WTC11 (cell line): ENCODE measurements at places on chromosomes 1 and 21.

GRCh38 chr1:173249349-173249748 lies 42.2 kb upstream of the TNFSF4 start:
- DNase-seq, result no peak

DNA sequence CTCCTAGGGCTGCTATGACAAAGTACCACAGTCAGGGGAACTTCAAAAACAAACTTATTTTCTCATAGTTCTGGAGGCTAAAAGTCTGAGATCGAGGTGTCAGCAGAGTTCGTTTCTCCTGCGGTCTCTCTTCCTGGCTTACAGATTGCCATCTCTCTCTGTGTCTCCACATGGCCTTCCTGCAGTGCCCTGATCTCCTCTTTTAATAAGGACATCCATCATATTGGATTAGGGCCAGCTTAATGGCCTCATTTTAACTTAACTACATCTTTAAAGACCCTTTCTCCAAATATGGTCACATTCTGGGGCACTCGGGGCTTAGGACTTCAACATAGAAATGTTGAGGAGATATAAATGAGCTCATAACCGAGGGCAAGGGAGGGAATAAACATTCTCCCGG lies 12.2 kb downstream of the C1orf74 start:
- no peak for DNase-seq

DNA sequence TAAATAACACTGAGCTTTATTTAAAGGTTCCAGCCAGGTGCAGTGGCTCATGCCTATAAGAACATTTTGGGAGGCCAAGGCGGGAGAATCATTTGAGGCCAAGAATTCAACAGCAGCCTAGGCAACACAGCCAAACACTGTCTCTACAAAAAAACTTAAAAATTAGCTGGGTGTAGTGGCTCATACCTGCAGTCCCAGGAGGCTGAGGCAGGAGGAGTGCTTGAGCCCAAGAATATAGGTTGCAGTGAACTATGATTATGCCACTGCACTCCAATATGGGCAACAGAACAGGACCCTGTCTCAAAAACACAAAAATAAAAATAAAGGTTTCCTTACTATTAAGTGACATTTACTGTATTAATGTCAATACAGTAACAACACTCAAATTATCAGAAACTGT lies 2.1 kb downstream of the TAF12 start:
- DNase-seq, result no peak

GRCh38 chr1:52518962-52519361 lies 33.9 kb downstream of the TUT4 start:
- no peak for DNase-seq

GRCh38 chr1:109500941-109501381 lies 7.1 kb downstream of the CYB561D1 start:
- DNase-seq, result no peak

- DNase-seq, result no peak
Measured at GRCh38 chr1:90273241-90273774, 278.4 kb downstream of the ZNF326 start.

DNA sequence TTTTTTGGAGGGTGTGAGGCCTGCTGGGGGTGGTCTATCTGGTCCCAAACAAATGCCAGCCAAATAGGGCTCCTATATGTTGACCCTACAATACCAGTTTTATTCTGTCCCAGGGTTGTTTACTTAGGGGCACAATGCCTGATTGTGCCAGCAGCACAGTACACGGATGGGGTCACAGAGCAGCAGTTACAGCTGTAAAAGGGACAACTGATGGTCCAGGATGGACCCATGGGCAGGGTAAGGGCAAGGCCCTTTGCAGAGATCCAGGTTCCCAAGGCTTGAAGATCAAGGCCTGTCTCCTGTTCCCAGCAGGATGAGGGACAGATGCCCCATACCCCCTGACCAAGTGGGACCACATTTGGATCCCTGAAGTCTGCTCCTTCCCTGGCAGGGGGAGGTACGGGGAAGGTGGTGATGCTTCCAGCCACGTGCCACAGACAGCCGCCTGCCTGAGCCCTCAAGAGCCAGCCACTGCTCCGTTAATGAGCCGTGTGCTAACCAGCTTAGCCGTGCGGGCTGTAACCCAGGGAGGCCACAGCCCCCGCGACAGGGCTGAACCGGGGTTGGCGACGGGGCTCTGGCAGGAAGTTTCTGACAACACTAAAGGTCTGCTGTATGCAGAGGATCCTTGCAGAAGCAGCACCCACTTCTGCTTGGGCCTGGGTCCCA lies 18.2 kb downstream of the SLC6A9 start:
- DNase-seq, result no peak

DNA sequence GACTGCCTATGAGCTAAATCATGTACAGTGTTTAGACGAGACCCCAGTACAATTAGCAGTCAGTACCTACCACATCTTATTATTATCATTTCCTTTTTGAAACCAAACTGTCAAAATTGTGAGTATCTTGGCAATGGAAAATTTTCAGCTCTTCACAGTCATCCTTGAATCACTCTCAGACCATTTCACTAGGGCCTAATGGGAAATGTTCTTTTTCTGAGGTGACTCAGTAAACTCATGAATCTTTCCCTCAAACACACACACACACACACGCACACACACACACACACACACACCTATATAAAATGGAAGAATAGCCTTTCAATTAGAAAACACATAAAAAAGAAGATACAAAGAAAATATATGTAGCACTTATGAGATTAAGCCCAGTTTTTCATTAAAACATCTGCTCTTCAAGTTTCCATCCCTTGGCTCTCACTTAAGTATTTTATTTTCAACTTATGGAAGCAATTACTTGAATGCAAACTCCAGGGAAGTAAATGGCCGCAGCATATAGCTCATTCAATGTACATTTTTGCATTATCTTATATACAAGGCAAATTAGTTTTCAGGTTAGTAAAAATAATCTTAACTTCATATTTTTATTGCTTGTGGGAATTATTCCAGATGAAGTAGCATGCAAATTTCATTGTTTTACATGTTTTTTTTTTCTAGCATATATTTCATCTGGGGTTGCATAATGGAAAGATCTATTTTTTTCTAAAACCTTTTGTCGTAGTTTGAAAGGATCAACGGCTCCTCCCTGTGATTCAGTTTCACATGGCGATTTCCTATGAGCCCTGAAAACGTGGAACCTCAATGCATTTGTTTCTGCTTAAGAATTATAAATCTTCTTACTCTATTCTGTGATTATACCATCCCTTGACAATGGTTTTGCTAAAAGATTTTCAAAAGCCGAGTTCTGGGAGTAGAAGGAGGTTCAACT lies 46.3 kb upstream of the TMPRSS15 start:
- DNase-seq, result no peak

- no peak for DNase-seq
Measured at GRCh38 chr1:35599411-35599810, 26.3 kb downstream of the TFAP2E start.

DNA sequence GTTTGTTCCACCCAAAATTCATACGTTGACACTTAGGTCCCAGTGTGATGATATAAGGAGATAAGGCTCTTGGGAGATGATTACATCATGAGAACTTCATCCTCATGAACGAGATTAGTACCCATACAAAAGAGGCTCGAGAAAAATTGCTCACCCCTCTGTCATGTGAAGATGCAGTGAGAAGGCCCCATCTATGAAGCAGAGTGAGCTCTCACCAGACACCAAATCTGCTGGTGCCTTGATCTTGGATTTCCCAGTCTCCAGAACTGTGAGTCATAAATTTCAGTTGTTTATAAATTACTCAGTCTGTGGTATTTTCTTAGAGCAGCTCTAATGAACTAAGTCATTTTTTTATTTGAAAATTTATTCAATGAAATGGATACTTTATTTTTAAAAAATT lies 42.6 kb upstream of the USP25 start:
- DNase-seq, result no peak

GRCh38 chr1:28761189-28761588 lies 24.4 kb downstream of the YTHDF2 start:
- DNase-seq, result no peak

DNA sequence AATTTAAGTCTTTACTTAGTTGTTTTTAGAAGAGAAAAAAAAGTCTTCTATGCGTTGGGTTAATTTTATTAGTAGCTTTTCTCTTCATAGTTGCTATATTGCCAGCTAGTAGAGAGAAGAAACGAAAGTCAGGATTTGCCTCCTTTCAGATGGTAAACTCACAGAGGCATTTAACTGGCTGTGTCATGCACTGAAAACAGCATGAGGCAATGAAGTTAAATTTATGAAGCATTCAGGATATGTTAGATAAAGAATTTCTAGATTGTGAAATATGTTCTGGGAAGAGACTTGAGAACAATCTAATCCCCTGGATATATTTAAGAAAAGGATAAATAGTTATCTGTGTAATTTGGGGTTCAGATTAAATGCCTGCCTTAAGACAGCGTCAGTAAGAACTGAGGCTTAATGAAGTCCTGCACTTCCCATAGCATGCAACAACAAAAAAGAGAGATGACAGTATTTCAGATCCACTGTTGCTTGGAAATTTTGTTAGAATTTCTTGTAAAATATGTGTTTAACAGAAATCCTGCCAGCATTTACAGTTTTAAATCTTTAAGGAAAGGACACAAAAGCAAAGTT lies 1.7 kb downstream of the ANGPTL1 start:
- DNase-seq, result no peak

DNA sequence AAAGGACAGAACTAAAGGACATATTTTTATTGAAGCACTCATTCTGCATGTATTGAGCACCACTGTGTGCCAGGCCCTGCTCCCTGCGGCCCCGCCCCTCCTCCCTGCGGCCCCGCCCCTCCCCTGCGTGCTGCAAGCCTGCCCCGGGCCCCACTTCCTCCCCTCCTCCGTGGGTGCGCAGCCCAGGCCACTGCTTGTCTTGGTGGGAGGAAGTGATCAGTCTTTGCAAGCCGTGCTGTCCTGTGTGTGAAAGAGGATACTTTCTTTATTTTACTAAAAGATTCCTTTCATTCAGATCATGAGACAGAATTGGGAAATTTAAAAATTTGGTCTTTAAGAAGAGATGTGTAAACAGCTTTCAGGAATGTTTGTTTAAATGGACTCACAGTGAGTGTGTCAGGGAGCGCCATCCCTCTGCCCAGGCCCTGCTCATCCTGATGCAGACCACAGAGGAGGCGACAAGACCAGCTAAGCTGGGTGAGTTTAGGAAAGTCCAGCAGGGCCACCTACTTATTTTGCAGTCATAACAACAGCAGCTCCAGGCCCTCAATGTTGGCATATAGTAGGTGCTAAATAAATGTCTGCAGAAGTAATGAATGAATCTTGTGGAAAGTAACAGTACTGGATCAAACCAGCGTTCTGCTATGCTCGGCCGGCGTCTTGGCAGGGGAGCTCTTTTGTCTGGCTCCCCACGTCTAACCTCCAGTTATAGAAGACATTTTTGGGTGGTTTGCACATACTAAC lies 88.3 kb upstream of the SELENON start:
- DNase-seq, result no peak

- DNase-seq, result no peak
Measured at GRCh38 chr1:23178950-23179349, 10.3 kb upstream of the LUZP1 start.

DNA sequence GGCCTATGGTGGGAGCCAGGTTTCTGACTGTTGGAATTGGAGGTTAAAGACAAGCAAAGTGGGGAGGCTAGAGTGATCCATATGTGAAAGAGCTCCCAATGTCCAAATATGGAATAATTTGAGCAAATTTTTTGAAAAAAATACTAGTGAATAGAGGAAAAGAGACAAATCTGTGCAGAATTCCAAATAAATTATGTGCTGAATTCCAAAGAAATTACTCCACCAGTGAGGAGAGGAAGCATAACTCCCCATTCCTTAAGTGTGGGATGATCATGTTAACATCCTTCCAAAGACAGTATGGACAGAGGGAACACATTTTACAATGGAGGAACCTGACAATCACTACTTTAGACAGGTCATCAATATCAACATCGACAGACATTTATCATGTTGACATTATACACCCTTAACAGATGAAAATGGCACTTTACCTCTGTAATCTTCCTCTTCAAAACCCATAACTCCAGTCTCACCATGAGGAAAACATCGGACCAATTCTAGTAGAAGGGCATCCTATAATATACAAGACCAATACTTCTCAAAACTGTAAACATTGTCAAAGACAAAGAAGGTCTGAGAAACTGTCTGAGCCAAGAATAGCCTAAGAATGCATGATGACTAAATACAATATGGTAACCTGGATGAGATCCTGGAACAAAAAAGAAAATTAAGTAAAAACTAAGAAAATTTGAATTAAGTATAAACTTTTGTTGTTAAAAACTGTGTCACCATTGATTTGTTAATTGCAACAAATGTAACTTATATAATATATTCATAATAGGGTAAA lies 71.5 kb upstream of the RGS4 start:
- DNase-seq, result no peak

GRCh38 chr1:244254467-244254866 lies 197.2 kb downstream of the ADSS2 start:
- no peak for DNase-seq

GRCh38 chr1:233006108-233006507 lies 55.7 kb downstream of the NTPCR start:
- DNase-seq, result no peak

- DNase-seq, result no peak
Measured at GRCh38 chr1:169941982-169942830, 48.5 kb upstream of the SCYL3 start.

DNA sequence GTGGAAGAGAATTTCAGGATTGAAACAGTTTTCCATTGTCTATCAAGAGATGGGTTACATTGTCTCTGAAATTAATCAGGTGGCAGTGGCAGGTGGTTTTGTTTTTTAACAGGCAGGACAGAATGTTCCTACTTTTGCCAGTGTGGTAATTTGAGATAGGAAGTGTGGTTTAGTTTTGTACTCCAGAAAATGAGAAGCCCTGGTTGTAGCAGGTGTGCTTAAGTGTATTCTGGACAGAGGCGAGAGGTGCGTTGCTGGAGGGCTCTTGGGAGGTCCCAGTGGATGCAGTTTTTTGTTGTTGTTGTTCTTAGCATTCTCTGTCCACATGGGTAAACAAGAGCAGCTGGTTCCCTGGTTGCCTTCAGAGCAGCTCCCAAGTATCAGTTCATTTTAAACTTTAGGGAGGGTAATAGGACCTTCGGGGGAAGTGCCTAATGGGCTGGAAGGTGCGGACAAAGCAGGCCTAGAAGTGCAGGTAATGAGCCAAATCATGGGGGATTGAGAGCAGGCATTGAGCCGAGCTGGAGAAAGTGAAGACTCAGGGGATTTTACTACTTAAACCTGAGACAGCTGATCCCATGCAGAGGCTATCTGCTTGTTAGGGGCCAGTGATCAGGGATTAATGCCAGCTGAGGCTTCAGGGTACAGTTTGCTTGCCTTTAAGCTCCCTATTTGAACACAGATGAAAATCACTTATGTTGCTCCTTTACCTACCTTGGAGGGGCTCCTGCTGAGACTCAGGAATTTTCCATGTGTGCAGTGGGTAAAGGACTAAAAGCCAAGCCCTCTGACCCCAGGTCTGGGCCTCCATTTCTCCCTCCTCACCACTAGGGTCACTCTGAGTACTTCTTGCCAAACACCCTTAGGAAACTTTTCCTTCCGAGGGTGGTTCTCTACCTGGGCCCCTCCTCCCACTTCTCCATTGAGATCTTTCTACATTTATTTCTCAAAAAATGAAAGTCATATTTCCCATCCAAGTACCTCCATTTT lies 6.1 kb downstream of the PFKFB2 start:
- DNase-seq, result peak; percentile 24

- DNase-seq, result no peak
Measured at GRCh38 chr1:40394491-40395172, 21.1 kb downstream of the SMAP2 start.
